ENCODE measurements at places on chromosomes 2 and 18. TPM values are rescaled to one million over a fixed set of nuclear protein-coding genes. Genes with fewer than 3 reads are reported as not detected.

SERPINB3 gene
- total RNA-seq: not detected

DNA sequence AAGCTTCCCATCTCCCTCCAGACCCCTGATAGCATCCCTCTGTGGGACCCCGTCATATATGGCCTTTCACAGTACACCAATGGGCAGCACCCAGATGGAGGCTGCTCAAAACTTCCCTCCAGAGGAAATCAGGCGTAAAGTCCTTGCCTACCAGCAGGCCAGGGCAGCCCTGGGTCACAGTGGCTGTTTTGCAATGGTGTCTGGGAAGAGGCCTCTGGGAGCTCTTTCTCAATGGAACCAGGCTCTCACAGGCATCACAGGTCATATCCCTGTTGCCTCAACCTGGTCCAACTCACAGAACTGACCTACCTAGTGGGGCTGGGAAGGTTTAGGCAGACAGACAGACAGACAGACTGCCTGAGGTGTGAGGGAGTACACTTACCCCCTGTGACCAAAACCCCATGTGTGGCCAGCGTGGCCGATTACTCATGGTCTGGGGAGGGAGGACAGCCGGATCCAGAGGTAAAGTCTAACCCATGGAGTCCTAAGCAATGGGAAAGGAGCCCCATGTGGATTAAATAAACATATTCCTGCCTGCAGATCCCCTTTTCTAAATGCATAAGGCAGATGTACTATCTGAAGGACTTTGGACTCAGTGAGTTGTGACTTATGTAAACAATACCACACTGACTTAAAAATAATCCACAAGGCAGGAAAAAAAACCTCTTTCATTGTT lies 58.2 kb downstream of the BCL2L11 start:
- no peaks in the 10 kb centered on the region for H3K4me1 ChIP-seq
- H3K27ac ChIP-seq: no peak overlapping the region
- H3K4me3 ChIP-seq: no peak overlapping the region

GRCh38 chr18:62588217-62588616 lies 65.4 kb downstream of the ZCCHC2 start:
- peak overlapping the region; percentile 21 for H3K27ac ChIP-seq
- no peaks in the 10 kb centered on the region for H3K27me3 ChIP-seq
- H3K4me1 ChIP-seq: peaks cover 44% of the 10 kb centered on the region
- no peak overlapping the region for H3K4me3 ChIP-seq

- H3K4me1 ChIP-seq: no peaks in the 10 kb centered on the region
- no peaks in the 10 kb centered on the region for H3K27me3 ChIP-seq
- H3K4me3 ChIP-seq: no peak overlapping the region
- no peak for DNase-seq
- H3K36me3 ChIP-seq: peaks cover 11% of the 10 kb centered on the region
- H3K27ac ChIP-seq: no peak overlapping the region
Observed at GRCh38 chr18:11882636-11883035, 25.5 kb downstream of the MPPE1 start.

DNA sequence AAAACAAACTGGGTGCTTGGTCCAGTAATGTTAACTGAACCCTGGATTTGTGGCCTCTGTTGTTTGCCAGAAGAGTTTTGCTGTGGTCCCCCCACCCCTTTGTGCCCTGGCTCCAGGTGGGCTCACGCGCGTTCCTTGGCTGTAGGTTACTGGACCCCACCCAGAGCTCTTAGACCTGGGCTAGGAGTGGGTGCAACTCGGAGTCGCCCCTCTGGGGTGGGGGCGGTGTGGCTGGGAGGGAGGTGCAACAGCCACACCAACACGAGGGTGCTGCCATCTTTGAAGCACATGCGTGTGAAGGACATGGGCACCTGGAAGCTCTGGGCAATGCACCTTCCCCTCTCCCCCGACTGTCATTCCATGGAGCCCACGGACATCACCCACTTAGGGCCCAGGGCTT lies 92.7 kb downstream of the USP40 start:
- no peaks in the 10 kb centered on the region for H3K27me3 ChIP-seq
- H3K4me3 ChIP-seq: no peak overlapping the region
- peaks cover 7% of the 10 kb centered on the region for H3K36me3 ChIP-seq
- DNase-seq: no peak

SP5 gene
- total RNA-seq: not detected

DNA sequence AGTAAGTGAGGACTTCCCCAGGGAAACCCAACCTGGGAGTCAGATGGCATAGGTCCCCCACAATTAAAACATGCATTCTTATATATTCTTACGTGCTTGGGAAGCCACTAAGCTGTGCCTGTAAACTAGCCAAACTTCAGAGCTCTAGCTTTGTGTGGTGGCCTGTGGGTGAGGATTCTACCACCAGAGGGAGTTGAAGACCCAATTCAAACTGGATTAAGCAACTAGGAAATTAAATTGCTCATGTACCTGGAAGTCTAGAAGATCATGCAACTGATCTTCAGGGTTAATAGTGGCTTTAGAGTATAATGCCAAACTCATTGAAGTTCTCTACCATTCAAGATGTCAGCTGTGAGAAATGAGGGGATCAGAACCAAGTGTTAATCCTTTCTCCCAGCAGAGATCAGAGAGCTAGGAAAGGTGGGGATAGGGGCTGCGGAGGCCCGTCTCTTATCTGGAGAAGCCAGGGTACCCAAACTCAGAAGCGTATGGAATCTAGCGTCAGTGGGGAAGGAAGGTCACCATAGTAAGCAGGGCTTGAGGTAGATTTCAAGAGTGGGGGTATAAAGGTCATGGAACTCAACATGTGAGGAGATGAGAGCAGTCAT lies 53.2 kb upstream of the CCDC85A start:
- no peak for DNase-seq
- H3K36me3 ChIP-seq: no peaks in the 10 kb centered on the region
- peaks cover 3% of the 10 kb centered on the region for H3K27me3 ChIP-seq
- no peak overlapping the region for H3K27ac ChIP-seq
- H3K4me3 ChIP-seq: no peak overlapping the region
- no peaks in the 10 kb centered on the region for H3K4me1 ChIP-seq

STARD6 gene
- 0.54 TPM for total RNA-seq

CHRNG gene
- not detected for total RNA-seq

- H3K4me1 ChIP-seq: no peaks in the 10 kb centered on the region
- H3K4me3 ChIP-seq: no peak overlapping the region
- no peak overlapping the region for H3K27ac ChIP-seq
- DNase-seq: no peak
- H3K27me3 ChIP-seq: peaks cover 40% of the 10 kb centered on the region
Observed at GRCh38 chr2:168926621-168927386, 25.7 kb downstream of the G6PC2 start.

GPBAR1 gene
- 0.78 TPM for total RNA-seq

GRCh38 chr2:200352636-200353035 lies 46.1 kb downstream of the SPATS2L start:
- no peak for DNase-seq
- H3K36me3 ChIP-seq: peaks cover 5% of the 10 kb centered on the region
- no peaks in the 10 kb centered on the region for H3K4me1 ChIP-seq
- H3K27ac ChIP-seq: no peak overlapping the region

SDC1 gene
- 0.26 TPM for total RNA-seq

DNA sequence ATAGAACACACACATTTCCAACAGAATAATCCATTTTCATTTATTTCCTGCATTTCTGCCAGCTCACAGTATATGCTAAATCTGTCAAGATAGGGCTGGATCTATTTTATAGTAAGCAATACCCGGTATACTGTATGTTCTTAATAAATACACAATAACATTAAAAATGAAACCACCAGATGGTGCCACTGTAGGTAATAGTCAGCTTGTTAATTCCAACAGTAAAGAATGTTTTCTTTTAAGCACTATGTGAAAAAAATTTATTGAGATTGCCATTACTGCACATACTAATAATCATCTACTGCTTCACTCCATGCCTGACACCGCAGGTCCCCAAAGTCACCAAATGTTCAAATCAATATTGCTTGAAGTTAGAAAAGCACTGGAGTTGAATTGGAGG lies 131.5 kb upstream of the PGAP1 start:
- no peaks in the 10 kb centered on the region for H3K27me3 ChIP-seq
- peaks cover 77% of the 10 kb centered on the region for H3K36me3 ChIP-seq
- H3K4me3 ChIP-seq: no peak overlapping the region
- DNase-seq: no peak
- H3K4me1 ChIP-seq: peaks cover 21% of the 10 kb centered on the region

DNA sequence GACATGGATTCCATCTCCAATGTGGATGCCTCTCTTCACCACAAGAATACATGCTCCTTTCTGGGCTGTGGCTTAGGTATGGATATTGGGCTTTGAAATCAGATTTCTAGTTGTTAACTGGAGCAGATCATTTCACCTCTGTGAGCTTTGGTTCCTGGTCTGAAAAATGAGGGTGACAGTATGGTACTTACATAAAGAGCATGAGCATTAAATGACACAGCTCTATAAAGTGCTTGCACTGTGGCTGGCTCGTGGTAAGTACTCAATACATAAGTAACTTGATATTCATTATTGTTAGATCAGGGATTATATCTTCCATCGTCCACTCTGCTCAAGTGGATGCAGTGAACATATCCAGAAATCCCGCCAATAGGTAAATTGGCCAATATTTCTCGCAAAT lies 33.4 kb downstream of the ARHGAP25 start:
- DNase-seq: no peak
- H3K27me3 ChIP-seq: no peaks in the 10 kb centered on the region
- H3K36me3 ChIP-seq: peaks cover 22% of the 10 kb centered on the region

GAL3ST2 gene
- total RNA-seq: 0.51 TPM

UGT1A10 gene
- not detected for total RNA-seq

TXNDC2 gene
- 0.26 TPM for total RNA-seq

DNA sequence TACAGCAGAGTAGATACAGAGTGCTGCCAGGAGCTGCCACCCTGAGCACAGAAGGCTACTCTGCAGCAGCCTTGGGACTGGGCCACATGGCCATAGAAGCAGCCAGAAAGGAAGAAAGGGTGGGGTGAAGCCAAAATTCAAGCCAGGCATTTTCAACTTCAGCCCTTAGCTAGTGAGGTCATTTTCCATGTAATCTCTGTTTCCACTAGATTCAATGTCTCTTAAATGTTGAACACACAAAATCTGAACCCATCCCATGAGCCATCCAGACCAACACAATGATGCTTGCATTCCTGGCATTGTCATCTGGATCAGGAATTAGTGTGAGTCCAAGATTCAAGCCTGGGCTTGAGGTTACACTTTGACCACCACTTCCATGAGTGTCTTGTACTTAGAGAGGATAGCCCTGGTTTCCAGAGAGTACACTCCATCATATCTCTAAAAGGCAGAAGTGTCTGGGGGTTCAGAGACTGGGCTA lies 243.6 kb downstream of the OSR1 start:
- H3K4me1 ChIP-seq: no peaks in the 10 kb centered on the region
- H3K27me3 ChIP-seq: no peaks in the 10 kb centered on the region
- no peak overlapping the region for H3K4me3 ChIP-seq
- H3K27ac ChIP-seq: no peak overlapping the region
- no peaks in the 10 kb centered on the region for H3K36me3 ChIP-seq

CTAGE1 gene
- not detected for total RNA-seq

DNA sequence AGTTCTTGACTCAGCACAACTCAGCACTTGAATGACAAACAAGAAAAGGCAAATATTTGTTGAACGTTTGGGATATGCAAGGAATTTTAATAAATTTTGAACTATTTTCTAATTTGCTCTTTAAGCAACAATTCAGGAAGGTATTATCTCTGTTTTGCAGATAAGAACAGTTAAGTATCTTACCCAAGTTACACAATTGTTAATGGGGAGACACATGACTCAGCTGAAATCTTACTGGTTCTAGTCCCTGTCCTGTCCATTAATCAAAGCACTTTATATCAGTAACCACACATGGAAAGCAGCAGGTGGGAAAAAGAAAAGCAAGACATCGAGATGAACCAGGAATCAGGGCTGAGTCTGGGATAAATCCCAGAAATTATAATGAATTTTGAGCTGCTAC lies 493.9 kb upstream of the PIK3C3 start:
- no peak overlapping the region for H3K4me3 ChIP-seq
- H3K36me3 ChIP-seq: no peaks in the 10 kb centered on the region
- DNase-seq: no peak
- no peaks in the 10 kb centered on the region for H3K27me3 ChIP-seq
- H3K27ac ChIP-seq: no peak overlapping the region

- no peaks in the 10 kb centered on the region for H3K27me3 ChIP-seq
- DNase-seq: no peak
- no peak overlapping the region for H3K27ac ChIP-seq
- H3K4me3 ChIP-seq: no peak overlapping the region
Observed at GRCh38 chr18:23552505-23552904, 33.8 kb downstream of the NPC1 start.

DNA sequence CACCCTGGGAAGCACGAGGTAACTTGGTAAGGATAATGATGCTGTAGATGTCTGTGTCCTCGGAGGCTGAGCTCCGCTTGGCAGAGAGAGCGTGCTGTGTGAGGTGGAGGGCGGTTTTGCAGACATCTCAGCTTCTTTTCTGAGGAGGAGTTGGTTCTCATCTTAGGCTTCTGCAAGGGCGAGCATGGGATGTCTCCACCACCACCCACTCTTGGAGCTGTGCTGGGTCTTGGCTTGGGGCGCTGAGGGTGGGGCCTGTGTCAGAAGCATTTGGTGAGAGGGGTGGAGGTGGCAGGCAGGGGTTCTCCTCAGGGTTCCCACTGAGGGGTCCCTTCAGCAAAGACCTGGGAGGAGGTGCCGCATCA lies 9.2 kb downstream of the OXER1 start:
- H3K27ac ChIP-seq: no peak overlapping the region
- DNase-seq: no peak
- no peak overlapping the region for H3K4me3 ChIP-seq
- peaks cover 3% of the 10 kb centered on the region for H3K36me3 ChIP-seq
- no peaks in the 10 kb centered on the region for H3K27me3 ChIP-seq

ANKRD30B gene
- not detected for total RNA-seq

DNA sequence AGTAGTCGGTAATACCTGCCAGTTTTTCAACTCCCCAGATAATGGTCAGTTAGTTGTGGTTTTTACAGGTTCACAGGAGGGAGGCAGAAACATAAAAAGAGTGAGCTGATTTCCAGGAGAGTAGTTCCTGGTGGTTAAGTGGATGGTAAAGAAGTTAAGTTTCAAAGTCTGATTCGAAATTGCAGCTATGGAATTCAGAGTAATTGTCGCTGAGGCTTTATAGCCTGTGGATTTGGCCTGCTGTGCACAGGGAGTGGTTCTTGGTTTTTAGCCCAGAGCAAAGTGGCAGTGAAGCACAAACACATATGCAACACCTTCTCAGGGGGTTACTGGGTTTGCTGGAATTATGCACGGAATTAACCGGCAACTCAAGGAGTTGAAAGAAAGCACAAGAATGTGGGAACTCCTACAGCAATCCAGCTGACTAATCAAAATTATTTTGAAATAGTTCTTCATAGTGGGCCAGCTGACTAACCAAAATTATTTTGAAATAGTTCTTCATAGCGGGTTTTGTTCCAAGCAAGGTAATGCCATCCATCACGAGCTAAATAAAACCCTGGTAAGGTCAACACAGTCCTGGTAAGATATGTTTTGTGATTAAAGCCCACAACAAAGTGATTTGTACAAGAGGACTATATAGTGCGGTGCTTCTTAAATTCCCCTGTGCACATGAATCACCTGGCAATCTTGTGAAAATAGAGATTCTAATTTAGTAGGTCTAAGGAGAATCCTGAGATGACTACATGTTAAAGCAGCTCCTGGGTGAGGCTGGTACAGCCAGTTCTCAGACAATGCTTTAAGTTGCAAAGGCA lies 94.4 kb downstream of the SGPP2 start:
- H3K4me1 ChIP-seq: no peaks in the 10 kb centered on the region
- peaks cover 1% of the 10 kb centered on the region for H3K27me3 ChIP-seq
- H3K27ac ChIP-seq: no peak overlapping the region
- H3K4me3 ChIP-seq: no peak overlapping the region

Data from activated T-helper 1 cell treated with anti-CD3 and anti-CD28 coated beads, Interleukin-12 subunit alpha, Interleukin-12 subunit beta, Interleukin-2, Interleukin-4 antibody, amounts not matched to agents 30 ng/mL and 10 ng/mL and 1 ng/mL, durations not matched to agents 14 hours and 24 hours and 36 hours (primary cell).